ENCODE measurements at places on chromosomes 12 and 14.

DNA sequence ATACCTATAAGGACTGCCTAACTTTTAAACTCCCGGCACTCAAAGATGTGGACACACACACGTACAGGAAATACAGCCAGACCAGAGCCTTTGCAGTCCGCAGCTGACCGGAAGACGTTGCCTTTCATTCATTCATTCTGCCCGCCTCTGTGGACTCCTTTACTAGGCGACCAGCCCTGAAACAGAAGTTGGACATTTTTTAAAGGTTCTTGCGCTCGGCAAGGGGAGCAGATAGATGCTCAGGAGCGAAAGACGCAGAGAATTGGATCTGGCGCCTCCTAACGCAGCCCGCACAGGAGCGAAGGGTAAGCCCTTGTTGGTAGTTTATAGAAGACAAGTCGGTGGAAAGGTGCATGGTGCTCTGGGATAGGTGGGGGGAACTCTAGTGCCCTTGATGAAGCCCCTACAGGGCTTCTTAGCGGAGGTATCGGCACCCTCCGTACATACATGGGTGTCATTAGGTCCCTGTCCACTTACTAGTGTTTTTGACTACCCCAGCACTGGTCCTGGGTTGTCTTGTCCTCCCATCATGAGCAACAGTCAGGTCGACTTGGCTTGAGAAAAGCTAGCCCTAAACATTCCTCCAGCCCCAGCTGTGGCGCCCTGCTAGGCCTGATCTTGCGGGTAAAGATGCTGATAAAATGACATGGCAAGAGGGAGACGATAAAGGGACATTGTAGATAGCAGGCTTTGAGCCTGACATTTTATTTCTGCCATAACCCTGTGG lies at the start of gene KDM2B:
Gene KDM2B, minus strand, starts transcription at position 65 of the 727 bp plus-strand sequence. CDS start 112 bp downstream, outside the sequence.
- DNase-seq: no peak

DNA sequence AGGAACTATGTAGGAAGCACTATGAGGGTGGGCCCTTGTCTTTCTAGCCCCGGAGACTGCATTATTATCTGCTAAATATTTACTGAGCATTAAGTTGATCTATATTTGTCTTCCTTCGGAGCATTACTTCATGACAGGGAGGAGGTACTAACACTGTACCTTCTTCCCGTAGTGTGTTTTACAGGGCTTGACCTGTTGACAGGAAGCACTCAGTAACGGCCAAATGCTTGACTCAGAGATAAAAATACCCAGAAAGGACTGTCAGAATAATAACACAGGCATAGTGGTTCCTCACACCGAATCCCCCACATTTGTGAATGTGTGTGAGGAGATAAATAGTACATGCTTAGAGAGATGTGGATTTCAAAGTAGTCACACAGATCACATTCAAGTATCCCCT lies 466.6 kb downstream of the EGLN3 start:
- DNase-seq: no peak

- peak; percentile 17 for DNase-seq
These were observed 200.3 kb upstream of the CAND1 start for GRCh38 chr12:67068761-67069450.

DNA sequence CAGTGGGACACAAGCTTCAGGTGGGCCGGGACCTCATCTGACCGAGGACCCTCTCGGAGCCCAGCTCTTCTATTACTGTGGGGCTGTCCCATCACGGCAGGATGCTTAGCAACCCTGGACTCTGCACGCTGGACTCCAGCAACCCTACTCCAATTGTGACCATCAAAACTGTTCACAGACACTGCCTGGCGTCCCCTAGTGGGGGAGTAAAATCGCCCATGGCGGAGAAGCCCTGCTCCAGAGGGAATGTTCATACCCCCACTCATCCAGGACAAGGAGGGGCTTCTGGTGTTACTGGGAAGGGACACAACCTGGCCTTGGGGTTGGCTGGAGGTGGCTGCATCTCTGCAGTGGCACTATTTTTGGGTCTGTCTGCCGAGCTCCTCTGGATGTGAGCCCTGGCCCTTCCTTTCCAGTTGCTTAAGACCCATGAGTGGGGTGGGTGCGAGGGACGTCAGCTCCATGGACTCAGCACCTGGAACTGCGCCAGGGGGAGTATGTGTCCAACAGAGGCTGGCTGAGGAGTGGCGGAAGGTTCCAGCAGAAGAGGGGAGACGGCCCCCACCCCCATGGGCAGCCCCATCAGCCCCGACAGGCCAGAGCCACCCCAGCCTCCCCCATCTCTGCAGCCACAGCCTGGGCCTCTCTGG lies 103.8 kb downstream of the RFLNA start:
- DNase-seq: no peak

GRCh38 chr14:55500219-55500701 lies 59.8 kb upstream of the TBPL2 start:
- DNase-seq: no peak

DNA sequence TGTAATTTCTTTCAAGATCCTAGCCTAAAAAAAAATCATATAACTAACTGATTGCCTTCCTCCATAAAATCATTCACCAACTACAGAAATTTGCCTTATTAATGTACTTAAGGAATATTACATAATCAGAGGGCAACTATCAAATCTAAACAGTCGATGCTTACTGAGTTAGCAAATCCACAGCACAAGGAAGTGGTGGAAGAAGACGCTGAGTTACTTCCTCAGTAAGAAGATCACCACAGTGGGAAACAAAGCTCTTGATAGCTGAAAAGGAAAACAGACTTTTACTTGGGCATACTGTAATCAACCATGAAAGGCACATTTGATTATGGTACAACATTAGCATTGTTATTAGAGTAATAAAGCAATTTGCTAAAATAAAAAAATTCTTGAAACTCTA lies 48.7 kb downstream of the HEATR5A start:
- no peak for DNase-seq

- DNase-seq: no peak
These were observed 139.1 kb upstream of the C14orf180 start for GRCh38 chr14:104440297-104440956.

GRCh38 chr12:84738481-84738972 lies 174.1 kb downstream of the SLC6A15 start:
- no peak for DNase-seq

DNA sequence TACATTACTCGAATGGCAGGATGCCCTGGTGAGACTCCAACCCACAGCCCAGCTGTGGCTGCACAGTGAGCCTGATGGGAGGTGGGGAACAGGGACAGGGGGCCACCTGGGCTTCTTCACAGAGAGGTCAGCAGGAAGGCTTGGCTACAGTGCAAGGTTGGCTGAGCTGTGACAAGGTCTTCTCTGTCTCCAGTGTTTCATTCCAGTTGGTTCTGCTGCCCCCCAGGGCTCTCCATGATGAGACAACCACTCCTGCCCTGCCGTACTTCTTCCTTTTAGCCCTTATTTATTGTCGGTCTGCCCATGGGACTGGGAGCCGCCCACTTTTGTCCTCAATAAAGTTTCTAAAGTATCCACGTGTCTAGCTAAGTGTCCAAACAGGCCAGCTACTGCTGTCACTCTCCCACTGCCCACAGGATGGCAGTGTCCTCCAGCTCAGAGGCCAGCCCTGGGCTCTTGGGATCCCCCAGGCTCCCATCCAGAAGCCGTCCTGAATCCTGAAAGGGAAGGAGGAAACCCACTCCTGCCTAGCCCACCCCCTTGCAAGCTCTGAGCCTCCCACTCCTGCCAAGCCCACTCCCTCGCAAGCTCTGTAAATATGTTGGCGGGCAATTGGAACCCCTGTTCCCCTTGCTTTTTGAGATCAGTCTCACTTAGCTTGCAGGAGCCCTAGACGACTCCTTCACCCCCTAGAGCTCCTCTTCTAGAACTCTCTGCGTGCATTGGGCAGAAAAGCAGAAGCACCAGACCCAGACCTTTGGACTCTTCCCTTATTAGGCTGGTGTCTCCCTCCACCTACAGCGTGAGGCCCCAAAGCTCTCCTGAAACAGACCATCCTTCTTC lies 5.4 kb downstream of the C1QL4 start:
- no peak for DNase-seq

DNA sequence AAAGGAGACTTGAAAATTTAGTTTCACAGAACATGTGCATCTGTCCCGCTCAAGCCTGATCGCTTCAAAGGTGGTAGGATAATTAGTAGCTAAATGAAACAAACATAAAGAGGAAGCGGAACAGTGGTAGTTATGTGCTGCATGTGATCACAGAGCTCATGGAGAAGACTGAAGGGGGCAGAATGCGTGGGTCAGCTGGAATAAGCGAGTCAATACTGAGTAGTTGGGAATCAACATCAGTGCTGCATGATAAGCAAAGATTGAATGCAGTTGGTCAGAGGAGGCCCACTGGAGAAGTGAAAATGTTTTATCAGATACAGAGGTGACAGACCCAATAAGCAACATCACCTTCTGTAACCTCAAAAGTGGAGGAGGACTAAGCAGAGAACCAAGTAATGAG lies 95.1 kb upstream of the RFX4 start:
- no peak for DNase-seq

DNA sequence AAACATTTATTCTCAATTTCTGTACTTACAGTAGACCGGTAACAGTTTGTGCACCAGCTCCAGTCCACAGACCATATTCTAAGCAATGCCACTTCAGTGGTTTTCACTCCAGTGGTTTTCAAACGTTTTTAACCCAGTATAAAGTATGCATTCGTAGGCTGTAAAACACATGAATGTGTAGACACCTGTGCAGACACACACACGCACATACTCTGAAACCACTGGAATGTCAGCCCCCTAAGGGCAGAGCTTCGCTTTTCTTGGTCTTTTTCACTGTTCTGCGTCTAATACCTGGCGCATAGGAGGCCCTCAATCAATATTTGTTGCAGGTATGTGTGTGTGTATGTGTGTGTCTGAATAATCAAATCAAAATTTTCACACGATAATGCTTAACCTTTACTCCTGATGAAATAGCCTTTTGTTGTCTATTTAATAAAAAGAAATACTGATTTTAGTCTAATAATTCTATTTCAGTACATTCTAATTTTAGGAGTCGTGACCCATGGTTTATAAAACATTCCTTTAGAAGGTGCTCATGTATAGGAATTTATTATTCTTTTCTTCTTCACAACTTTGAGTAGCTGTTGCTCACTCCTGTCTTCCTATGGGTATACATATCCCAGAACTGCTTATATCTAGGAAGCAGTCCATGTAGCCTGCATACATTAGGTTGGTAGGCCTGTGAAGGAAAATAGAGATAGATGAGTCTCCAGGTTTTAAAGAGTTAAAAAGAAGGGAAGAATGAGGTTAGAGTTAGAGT lies 73.6 kb upstream of the REP15 start:
- DNase-seq: no peak

DNA sequence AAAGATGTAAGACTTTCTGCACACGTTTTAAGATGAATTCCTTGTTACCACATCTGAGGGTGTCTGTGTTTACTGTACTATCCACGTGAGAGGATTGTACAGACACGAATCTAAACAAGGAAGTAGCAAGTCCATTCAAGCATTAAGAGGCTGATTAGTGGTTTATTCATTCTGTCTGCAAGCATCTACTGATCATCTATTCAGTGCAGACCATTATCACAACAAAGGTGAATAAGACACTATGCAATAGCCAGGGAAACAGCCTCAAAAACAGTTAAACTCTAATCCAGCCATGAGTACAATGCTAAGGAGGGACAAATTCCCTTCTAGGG lies 111.6 kb upstream of the PZP start:
- no peak for DNase-seq

DNA sequence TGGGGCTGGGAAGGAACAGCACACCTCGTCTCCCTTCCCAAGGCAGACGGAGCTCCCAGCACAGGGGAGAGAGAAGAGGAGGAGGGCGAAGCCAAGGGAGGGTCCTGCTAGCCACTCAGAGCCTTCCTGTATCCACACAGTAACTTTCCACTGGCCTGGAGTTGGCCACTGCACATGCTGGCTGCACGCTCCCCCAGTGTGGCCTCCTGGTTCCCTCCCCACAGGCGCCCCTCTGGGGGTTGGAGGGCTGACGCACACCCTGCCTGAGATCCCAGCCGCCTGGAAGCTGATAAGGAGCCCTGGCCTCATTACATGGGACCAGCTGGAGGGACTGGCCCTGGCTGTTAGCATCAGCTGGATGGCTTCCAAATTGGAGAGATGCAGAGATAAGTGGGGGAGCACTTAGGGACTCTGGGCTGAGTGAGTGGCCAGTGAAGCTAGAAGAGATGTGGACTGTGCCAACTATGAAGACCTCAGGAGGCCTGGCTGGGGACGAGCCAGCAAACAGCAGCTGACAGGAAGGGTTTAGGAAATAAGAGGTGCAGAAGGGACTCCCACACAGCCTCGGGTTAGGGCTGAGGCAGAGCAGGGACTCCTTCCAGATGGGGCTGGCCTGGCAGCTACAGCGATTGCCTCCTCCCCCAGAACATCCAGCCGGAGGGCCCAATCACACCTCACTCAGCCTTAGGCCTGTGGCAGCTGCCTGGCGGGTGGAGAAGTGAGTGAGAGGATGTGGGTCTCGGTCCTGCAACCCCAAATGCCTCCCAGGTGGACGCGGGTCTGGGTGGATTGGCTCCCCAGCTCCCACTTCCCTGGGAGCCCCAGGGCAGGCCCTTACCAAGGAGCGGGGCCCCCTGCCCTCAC lies 26.3 kb upstream of the BCDIN3D start:
- no peak for DNase-seq

GRCh38 chr14:92886337-92886736 lies 36.6 kb upstream of the CHGA start:
- no peak for DNase-seq

DNA sequence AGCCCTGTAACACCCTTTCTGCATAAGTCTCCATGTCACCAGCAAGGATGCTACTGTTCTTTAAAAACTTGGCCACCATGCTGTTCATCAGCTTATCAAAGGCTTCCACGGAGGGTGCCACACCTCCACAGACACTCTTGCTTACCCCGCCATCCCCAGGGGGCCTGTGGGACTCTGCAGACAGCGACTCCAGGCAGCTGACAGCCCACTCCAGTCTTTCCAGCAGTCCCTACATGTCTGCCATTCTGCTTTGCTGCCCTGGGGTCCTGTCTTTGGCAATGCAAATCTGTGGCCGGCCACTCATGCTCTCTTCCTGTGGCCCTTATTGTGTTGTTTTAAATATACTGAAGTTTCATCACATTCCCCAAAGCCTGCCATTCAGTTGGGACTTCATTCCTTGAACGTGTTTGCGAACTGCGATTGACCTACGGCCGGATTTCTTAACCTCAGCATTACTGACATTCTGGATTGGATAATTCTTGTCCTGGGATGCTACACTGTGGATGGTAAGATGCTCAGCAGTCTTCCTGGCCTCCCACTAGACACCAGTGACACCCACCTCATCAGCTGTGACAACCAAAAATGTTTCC lies 125.6 kb downstream of the FOXN3 start:
- DNase-seq: no peak

DNA sequence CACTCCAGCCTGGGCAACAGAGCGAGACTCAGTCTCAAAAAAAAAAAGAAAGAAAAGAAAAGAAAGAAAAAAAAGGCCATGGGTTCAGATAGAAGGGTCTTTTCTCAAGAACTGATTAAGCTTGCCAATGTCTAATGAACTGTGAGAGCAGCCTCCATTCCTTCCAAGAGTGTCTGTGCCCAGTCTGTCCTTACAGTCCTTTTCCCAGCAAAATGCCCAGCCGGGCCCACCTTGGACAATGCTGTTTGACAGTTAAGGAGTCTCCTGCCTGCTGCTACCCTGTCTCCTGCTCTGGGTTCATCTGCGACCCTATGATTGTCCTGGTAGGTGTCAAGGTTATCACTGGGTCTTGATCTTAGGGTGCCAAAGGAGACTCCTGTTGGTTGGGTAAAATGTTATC lies 21.4 kb downstream of the SYNE3 start:
- DNase-seq: no peak

GRCh38 chr14:24665440-24665991 lies 31.5 kb upstream of the GZMB start:
- no peak for DNase-seq

Measured in activated CD8-positive, alpha-beta memory T cell treated with anti-CD3 and anti-CD28 coated beads for 1 hour (primary cell).